ENCODE measurements at places on chromosomes 7 and 10. TPM values are rescaled to one million over a fixed set of nuclear protein-coding genes. Genes with fewer than 3 reads are reported as not detected.
A peak's percentile ranks its signal among the peaks of the same experiment; 100 is the strongest.

DNA sequence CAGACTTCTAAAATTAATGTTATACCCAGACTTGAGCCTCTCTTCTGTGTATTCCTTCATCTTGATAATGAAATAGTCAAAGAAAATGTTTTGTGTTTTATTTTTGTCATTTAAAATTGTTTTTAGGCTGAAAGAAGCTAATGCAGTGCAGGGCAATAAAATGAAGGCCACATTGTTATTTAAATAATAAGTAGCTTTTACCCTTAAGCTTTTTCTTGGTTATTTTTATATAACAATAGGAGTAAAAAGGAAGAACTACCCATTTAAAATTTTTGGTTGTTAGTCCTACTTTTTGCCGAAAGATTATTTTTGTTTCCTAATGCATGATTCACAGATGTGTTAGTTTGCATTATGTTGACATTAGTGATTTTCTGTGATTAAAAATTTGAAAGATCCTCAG, 181.0 kb upstream of the MEOX2 start:
- H3K4me3 ChIP-seq: no peak overlapping the region
- no peaks in the 10 kb centered on the region for H3K27me3 ChIP-seq
- H3K4me1 ChIP-seq: no peaks in the 10 kb centered on the region
- no peaks in the 10 kb centered on the region for H3K36me3 ChIP-seq
- DNase-seq: no peak
- no peak overlapping the region for H3K27ac ChIP-seq

DNA sequence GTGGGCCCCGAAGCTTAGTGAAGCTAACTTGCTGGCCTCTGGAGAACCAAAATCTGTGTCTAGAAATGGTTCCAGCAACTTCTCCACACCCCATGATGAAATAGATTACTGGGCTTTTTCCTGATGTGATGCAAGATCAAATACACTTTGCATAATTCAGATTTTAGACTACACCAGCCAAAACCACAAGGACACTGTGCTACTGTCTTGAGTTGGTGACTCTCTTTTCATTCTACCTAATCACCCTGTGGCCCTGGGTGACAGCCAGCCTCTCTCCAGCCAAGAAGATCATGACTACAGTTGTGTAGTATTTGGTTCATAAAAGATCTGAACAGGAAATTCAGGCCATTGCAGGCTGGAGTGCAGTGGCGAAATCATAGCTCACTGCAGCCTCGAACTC, 22.2 kb downstream of the AZGP1 start:
- no peaks in the 10 kb centered on the region for H3K36me3 ChIP-seq
- H3K4me3 ChIP-seq: no peak overlapping the region
- H3K27ac ChIP-seq: no peak overlapping the region
- peaks cover 4% of the 10 kb centered on the region for H3K4me1 ChIP-seq

GRCh38 chr7:120856621-120857352, 1.2 kb downstream of the TSPAN12 start:
- peaks cover 21% of the 10 kb centered on the region for H3K4me1 ChIP-seq
- peak overlapping the region; percentile 95 for H3K4me3 ChIP-seq
- peak; percentile 60 for DNase-seq
- H3K27ac ChIP-seq: peak overlapping the region; percentile 97
- no peaks in the 10 kb centered on the region for H3K27me3 ChIP-seq
- peaks cover 2% of the 10 kb centered on the region for H3K36me3 ChIP-seq

DNA sequence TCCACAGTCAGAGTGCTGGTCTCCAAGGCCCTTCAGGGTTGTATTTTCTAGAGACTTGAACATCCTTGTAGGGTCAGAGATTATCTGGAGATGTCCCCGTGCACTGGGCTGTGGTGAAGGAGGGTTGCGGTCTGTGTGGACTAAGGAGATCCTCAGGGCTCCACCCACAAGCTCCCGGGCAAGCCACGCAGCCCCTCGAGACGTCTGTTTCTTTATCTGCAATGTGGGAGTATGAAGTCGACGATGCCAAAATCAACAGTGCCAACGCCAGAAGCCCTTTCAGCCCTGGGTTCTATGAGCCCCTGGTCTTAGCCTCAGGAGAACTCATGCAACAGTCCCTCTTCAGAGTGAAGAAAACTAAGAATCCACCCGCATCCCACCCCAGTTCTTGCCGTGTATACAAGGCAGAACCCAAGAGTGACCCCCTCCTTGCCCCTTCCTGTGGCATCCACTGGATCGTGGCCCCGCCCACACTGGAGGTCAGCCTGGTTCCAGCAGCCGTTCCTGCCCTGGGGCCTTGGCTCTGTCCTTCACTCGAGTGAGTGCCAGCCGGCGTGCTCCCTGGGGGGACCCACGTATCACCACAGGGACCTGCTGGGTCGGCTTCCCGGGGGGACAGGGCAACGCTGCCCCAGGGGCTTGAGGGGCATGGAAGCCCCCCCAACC, 6.0 kb upstream of the SHH start:
- no peak overlapping the region for H3K27ac ChIP-seq
- DNase-seq: no peak
- no peaks in the 10 kb centered on the region for H3K4me1 ChIP-seq
- H3K36me3 ChIP-seq: no peaks in the 10 kb centered on the region
- peaks cover 41% of the 10 kb centered on the region for H3K27me3 ChIP-seq

GRCh38 chr10:116246263-116246662, 26.7 kb downstream of the GFRA1 start:
- no peaks in the 10 kb centered on the region for H3K27me3 ChIP-seq
- peaks cover 9% of the 10 kb centered on the region for H3K36me3 ChIP-seq
- DNase-seq: no peak
- no peak overlapping the region for H3K27ac ChIP-seq

DNA sequence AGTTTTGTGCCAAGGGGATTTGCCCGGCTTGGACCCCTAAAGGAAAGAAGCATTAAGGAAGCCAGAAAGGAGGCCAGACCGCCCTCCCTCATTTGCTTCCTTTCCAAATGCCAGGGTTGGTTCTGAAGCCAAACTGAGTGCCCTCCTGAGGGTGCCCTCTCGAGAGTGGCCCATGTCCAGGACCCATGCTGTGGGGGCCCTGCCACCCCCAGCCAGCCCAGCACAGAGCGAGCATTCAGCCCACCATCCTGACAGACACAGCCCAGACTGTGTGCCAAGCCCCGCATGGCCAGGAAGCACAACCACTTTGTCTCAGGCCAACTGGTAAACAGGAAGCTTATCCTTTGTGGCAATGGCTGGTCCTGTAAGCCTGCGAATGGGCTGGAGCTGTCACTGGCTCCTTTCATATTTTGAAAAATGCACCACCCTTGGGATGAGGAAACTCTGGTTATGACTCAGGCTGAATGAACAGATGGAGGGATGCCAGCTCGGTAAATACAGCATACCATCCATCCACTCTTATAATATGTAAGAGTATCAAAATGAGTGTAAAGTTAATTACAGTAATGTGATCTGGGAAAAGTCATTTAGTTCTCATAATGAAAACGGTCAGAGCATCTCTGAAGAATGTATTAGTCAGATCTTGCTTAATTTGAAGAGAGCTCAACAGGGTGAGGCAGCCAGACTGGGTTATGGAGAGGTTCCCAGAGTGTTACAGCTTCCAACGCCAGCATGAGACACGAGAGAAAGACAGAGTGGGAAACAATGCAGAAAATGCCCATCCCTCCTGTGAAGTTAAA, 65.0 kb downstream of the STK17A start:
- peak overlapping the region; percentile 58 for H3K4me3 ChIP-seq
- H3K27ac ChIP-seq: peak overlapping the region; percentile 97
- no peak for DNase-seq

- H3K27me3 ChIP-seq: peaks cover 66% of the 10 kb centered on the region
- DNase-seq: peak; percentile 2
- peak overlapping the region; percentile 96 for H3K4me3 ChIP-seq
- H3K27ac ChIP-seq: peak overlapping the region; percentile 22
Observed at GRCh38 chr10:19817231-19817933, 1.1 kb downstream of the PLXDC2 start.

DNA sequence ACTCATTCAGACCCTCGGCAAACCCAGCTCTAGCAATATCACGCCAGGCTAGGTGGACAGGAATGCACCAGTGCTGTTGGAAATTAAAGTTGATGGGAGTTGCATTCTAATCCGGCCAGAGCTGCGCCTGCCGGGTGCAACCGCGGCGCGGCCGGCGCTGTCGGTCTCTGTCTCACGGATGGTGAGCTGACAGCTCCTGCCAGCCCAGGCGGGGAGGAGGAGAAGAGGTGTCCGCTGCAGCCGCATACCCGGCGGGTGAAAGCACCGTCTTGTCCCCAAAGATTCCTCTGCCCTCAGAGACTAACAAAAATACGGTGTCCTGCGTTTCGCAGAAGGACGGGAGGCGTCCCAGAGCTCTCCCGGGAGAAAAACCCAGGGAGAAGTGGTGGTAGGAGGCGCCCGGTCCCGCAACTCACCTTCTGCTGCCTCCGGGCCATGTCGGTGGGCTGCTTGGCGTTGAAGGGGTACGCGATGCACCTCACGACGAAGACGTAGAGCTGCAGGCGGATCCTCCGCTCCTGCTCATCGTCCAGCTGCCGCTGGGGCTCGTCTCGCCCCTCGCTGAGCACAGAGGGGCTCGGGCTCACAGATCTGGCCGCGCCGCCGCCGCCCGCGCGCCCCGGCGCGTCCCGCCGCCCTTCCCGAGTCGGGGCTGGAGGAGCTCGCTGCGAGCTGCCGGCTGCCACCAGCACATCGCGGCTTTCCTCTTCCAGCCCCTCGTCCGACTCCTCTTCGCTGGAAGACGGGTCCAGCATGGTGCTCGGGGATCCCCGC, 490 bp downstream of the CADPS2 start:
- H3K4me1 ChIP-seq: peaks cover 15% of the 10 kb centered on the region
- peak; percentile 29 for DNase-seq
- peak overlapping the region; percentile 92 for H3K4me3 ChIP-seq
- H3K27ac ChIP-seq: no peak overlapping the region

DNA sequence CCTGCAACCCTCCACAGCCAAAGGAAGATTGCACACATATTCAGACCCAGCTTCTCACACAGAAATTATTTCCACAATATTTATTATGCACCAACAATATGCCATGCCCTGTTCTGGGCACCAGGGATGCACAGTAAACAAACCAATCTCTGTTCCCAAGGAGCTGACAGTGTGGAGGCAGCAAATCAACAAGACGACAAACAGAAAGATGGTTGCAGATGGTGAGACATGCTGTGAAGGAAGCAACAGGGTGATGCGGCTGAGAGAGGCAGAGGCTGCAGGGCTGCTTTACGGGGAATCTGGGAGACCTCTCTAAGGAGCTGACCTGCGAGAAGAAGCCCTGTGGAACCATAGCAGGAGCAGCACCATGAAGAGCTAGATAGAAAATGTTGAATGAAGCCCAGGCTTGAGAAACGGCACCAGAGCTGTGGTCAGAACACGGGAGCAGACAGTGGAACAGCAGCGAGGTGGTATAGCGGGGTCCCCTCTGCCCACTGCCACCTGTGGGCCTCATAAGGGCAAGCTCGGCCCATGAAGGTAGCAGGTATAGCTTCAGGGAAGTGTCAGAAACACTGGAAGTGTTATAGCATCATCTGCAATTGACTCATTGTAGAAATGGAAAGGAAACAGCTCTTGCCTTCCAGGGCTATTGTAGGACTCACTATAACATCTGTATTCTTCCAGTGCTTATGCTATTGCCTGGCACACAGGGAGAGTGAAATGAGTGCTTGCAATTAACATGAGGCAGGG, 17.4 kb downstream of the RBP3 start:
- no peaks in the 10 kb centered on the region for H3K4me1 ChIP-seq
- no peaks in the 10 kb centered on the region for H3K27me3 ChIP-seq
- DNase-seq: no peak
- H3K36me3 ChIP-seq: no peaks in the 10 kb centered on the region

BEND7 gene
- total RNA-seq: 25.0 TPM

STYXL1 gene
- 33.6 TPM for total RNA-seq

PCBD1 gene
- total RNA-seq: 38.3 TPM

NEUROD6 gene
- total RNA-seq: not detected

BTBD16 gene
- not detected for total RNA-seq

ANKRD30A gene
- not detected for total RNA-seq

PSD gene
- 37.4 TPM for total RNA-seq

AP3M1 gene
- total RNA-seq: 73.1 TPM
